ENCODE measurements at places on chromosomes 3 and 15. TPM values are rescaled to one million over a fixed set of nuclear protein-coding genes. Genes with fewer than 3 reads are reported as not detected.

DNA sequence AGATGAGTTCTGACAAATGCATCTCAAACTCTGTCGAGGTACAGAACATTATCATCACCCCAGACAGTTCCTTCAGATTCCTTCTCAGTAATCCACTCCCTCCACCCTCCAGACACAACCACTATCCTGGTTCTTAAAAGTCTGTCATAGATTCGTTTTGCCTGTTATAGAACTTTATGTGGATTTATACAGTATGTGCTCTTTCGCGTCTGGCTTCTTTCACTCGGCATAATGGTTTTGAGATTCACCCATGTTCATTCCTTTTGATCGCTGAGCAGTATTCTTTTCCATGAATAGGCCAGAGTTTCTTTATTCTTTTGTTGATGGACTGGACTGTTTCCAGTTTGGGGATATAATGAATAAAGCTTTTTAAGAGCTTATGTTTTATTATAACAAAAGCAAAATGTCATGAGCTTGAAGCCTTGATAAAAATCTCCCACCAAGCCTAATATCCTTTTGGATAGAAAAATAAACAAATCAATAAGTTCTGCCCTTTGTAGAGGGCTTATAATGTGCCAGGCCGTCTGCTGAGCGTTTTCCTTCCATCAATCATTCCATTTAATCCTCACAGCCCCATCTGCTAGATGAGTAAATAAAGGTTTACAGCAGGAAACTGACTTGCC lies 21.3 kb upstream of the RFTN1 start:
- peak overlapping the region; percentile 9 for H3K27ac ChIP-seq

- DNase-seq = no peak
- no peak overlapping the region for H3K4me3 ChIP-seq
- no peak overlapping the region for H3K27ac ChIP-seq
Observed at GRCh38 chr3:139299261-139300132, 44.3 kb upstream of the MRPS22 start.

GRCh38 chr15:33440900-33441299 lies 130.1 kb downstream of the RYR3 start:
- H3K4me3 ChIP-seq = no peak overlapping the region
- H3K4me1 ChIP-seq = no peaks in the 10 kb centered on the region
- no peak for DNase-seq
- H3K27ac ChIP-seq = no peak overlapping the region
- H3K36me3 ChIP-seq = no peaks in the 10 kb centered on the region

DNA sequence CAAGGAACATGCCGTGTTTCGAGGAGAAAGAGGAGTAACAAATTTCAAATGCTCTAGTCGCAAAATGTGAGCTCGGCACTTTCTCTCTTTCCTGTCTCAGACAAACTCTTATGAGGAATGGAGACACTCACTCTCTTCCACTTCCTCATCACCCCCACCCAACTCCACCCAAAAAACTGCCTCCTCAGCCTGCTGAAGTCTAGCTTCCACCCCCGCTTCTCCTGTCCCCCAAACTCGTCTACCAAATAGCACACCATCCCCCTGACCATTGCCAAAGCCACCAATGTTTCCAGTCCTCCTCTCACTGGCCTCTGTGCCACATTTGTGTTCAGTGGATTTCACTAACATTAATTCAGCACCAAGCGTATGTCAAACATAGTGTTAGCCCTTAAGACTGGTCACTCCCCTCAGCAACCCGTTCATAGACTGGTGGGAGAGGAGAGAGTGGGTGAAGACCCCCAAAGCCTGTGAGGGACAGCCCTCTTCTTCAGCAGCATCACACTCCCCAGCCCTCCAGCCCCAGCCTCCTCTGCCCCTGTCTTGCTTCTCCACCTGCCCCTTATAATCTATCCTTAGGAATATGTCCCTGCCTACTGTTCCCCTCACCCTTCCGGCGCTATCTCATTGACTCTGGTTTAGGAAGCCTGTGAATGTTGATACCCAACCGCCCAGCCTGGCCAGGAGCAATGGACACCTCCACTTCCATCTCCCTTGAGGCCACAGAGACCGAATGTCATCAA lies 77.3 kb downstream of the FAM174B start:
- no peak overlapping the region for H3K27ac ChIP-seq
- no peak for DNase-seq
- H3K4me3 ChIP-seq = no peak overlapping the region

IGSF10 gene
- 0.52 TPM for total RNA-seq

- H3K36me3 ChIP-seq = no peaks in the 10 kb centered on the region
- peak; percentile 66 for DNase-seq
- H3K4me3 ChIP-seq = peak overlapping the region; percentile 87
- H3K27me3 ChIP-seq = peaks cover 2% of the 10 kb centered on the region
- H3K27ac ChIP-seq = peak overlapping the region; percentile 30
Observed at GRCh38 chr3:57078344-57078634, 17.8 kb downstream of the SPATA12 start.

- H3K4me3 ChIP-seq = no peak overlapping the region
- H3K36me3 ChIP-seq = peaks cover 50% of the 10 kb centered on the region
- peaks cover 36% of the 10 kb centered on the region for H3K4me1 ChIP-seq
- DNase-seq = no peak
- H3K27ac ChIP-seq = peak overlapping the region; percentile 60
Observed at GRCh38 chr3:52681596-52681995, 4.1 kb downstream of the PBRM1 start.

TMEM207 gene
- total RNA-seq = not detected

GRCh38 chr3:171456765-171457606 lies 3.2 kb downstream of the TNIK start:
- no peaks in the 10 kb centered on the region for H3K36me3 ChIP-seq
- peak overlapping the region; percentile 87 for H3K27ac ChIP-seq
- DNase-seq = no peak
- H3K27me3 ChIP-seq = no peaks in the 10 kb centered on the region

GRCh38 chr15:62287066-62287857 lies 122.2 kb upstream of the C2CD4B start:
- no peak overlapping the region for H3K27ac ChIP-seq
- H3K4me3 ChIP-seq = no peak overlapping the region
- H3K36me3 ChIP-seq = no peaks in the 10 kb centered on the region
- no peaks in the 10 kb centered on the region for H3K4me1 ChIP-seq
- H3K27me3 ChIP-seq = peaks cover 6% of the 10 kb centered on the region

MASP1 gene
- 1.8 TPM for total RNA-seq

DNA sequence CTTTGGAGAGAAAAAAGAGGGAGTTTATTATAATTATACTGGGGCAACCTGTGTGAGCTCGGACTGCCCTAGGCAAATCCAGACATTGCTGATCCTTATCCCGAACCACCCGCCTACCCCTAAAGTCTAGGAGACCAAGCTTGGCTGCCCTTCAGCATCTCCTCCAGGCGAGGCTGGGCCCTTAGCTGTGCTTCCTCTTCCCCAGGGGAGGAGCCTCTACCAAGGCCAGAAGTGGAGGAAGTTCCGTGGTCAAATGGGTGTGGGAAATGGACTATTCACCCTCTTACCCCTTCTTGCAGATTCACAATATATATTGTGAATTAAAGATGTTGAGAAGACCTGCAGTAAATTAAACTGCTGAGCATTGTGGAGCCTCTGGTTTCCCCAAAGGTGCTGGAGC lies 158.3 kb upstream of the HES1 start:
- H3K27me3 ChIP-seq = no peaks in the 10 kb centered on the region
- H3K4me3 ChIP-seq = no peak overlapping the region
- DNase-seq = no peak
- H3K27ac ChIP-seq = no peak overlapping the region
- peaks cover 9% of the 10 kb centered on the region for H3K4me1 ChIP-seq

GRCh38 chr3:124597273-124597672 lies 133.0 kb upstream of the UMPS start:
- no peak for DNase-seq
- H3K27me3 ChIP-seq = no peaks in the 10 kb centered on the region
- peaks cover 54% of the 10 kb centered on the region for H3K4me1 ChIP-seq
- H3K4me3 ChIP-seq = no peak overlapping the region

- no peak for DNase-seq
- no peak overlapping the region for H3K4me3 ChIP-seq
- H3K27me3 ChIP-seq = no peaks in the 10 kb centered on the region
- H3K4me1 ChIP-seq = no peaks in the 10 kb centered on the region
- H3K36me3 ChIP-seq = no peaks in the 10 kb centered on the region
Observed at GRCh38 chr15:92468991-92469390, 75.3 kb downstream of the ST8SIA2 start.

DNA sequence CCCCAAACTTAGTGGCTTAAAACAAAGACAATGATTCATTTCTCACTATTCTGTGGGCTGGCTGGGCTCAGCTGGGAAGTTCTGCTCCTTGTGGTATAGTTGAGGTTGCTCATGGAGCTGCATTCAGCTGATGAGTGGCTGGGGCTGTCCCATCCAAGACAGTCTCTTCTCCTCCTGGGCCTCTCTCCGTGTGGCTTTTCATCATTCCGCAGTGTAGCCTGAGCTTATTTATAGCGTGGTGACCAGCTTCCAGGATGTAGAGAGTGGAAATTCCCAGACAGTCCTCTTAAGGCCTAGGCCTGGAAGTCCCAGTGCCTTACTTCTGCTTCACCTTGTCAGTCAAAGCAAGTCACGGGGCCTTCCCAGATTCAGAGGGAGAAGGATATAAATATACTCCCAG lies 136.7 kb upstream of the DAZL start:
- no peaks in the 10 kb centered on the region for H3K27me3 ChIP-seq
- peaks cover 13% of the 10 kb centered on the region for H3K4me1 ChIP-seq
- H3K27ac ChIP-seq = peak overlapping the region; percentile 73

DNA sequence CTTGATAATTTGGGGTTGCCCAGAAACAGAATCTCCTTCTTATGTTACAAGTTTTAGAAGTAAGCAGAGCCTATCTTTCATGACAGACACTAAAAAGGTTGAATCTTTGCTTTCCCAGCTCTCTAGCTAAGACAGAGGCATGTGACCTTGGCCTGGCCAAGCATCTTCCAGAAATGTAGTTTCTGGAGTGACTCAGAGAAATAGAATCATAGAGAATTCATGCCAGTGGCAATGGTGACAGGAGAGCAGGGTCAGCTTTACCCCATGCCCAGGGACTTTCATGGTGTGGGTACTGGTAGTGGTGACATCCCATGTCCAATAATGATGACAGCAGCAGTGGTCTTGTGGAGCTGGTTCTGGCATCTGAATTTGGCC lies 4.0 kb upstream of the PARP6 start:
- H3K4me3 ChIP-seq = no peak overlapping the region
- no peak for DNase-seq
- no peaks in the 10 kb centered on the region for H3K36me3 ChIP-seq
- no peaks in the 10 kb centered on the region for H3K27me3 ChIP-seq
- no peak overlapping the region for H3K27ac ChIP-seq

GP9 gene
- total RNA-seq = not detected

DNA sequence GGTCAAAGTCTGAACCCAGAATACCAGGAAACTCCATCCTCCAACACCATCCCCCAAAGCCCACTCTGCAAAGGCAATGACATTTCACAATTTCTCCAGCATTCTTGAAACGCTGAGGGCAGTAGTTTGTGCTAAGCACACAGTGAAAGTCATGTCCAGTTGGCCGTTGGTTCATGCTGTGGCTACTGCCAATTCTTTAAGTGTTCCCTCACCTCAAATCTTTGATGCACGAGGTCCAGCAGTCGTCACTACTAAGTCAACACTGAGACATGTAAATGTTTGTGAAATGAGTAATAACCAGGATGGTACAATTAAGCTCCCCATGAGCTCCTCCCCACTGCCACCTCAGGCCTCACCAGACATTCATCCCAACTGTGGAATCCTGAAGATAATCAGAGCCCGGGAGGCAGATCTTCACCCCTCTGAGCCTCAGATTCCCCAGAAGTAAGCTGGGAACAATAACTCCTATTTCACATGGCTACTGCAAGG lies 7.0 kb downstream of the SUCLG2 start:
- H3K4me3 ChIP-seq = no peak overlapping the region
- H3K27me3 ChIP-seq = no peaks in the 10 kb centered on the region
- no peaks in the 10 kb centered on the region for H3K36me3 ChIP-seq
- DNase-seq = peak; percentile 63
- peak overlapping the region; percentile 18 for H3K27ac ChIP-seq

CCDC39 gene
- total RNA-seq = 0.69 TPM

DNA sequence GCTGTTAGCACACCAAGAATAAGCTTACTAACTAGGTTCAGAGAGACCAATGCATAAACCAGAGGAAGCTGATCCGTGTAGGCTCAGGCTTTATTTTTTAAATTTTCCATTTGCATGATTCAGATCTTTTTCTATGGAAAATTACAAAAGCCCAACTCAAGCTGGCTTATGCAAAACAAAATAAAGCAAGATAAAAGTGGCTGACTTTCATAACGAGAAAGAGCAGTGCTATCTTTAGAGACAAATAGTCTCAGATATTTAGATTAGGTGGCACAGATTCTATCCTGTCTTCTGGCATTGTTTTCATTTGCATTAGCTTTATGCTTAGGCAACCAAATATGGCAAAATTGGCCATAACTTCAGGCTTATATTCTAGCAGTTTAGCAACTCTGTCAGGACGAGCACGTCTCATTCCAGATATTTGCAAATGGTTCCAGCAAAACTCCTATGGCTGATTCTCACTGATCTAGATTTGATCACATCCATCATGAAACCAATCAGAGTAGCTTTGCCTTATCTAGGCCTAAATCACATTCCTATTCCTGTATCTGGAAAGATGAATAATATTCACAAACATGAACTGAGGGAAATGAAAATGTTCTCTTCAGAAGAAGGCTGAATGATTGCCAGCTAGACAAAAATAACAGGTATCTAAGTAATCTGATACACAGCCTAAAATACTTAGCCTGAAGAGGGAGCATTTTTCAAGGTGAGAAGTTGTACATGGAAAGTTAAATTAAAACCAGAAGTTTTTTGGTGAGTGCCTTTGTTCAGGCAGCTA lies 216.4 kb upstream of the DPPA4 start:
- DNase-seq = no peak
- no peak overlapping the region for H3K27ac ChIP-seq
- no peak overlapping the region for H3K4me3 ChIP-seq
- no peaks in the 10 kb centered on the region for H3K4me1 ChIP-seq
- no peaks in the 10 kb centered on the region for H3K36me3 ChIP-seq

LAMB2 gene
- 146 TPM for total RNA-seq

C3orf20 gene
- total RNA-seq = 0.06 TPM

CHRM5 gene
- not detected for total RNA-seq

- H3K27ac ChIP-seq = no peak overlapping the region
- DNase-seq = peak; percentile 63
- H3K36me3 ChIP-seq = peaks cover 2% of the 10 kb centered on the region
- no peaks in the 10 kb centered on the region for H3K27me3 ChIP-seq
Observed at GRCh38 chr3:49158103-49158709, 7.9 kb downstream of the CCDC71 start.

Data from psoas muscle (tissue), 8 donors.